ENCODE measurements at places on chromosomes 2 and 18.

DNA sequence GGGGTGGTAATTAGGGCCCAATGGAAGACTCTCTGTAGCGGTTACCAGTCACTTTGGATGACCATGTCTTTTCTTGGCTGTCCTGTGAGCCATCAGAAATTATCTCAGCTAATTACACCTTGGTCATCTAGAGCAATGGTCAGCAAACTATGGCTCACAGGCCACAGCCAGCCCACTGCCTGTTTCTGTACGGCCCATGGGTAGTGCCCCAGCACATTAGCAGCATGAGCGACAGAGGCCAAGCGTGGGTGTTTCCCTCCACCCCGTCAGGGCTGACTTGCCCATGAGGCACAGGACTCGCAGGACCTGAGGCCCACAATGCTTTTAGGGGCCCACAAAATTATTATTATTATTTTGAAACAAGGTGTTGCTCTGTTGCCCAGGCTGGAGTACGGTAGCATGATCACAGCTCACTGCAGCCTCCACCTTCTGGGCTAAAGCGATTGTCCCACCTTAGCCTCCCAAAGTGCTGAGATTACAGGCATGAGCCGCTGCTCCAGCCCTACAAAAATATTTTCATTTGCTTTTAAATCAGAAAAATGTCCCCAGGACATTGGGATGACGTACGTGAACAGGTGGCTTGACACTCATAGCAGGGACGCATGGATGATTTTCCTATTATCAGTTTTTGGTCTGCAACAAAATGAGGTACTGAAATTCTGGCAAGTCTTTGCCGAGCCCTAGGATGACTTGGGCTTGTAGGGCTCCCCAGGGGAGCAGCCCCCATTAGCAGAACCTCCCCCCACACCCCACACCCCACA lies 29.3 kb upstream of the CEP68 start:
- DNase-seq, result no peak

- DNase-seq, result no peak
These were observed 16.1 kb downstream of the ADD2 start for GRCh38 chr2:70751881-70752280.

GRCh38 chr2:238016526-238016925 lies 44.3 kb upstream of the SCLY start:
- DNase-seq, result no peak

- DNase-seq, result no peak
These were observed 93.2 kb upstream of the DLX2 start for GRCh38 chr2:172195836-172196376.

DNA sequence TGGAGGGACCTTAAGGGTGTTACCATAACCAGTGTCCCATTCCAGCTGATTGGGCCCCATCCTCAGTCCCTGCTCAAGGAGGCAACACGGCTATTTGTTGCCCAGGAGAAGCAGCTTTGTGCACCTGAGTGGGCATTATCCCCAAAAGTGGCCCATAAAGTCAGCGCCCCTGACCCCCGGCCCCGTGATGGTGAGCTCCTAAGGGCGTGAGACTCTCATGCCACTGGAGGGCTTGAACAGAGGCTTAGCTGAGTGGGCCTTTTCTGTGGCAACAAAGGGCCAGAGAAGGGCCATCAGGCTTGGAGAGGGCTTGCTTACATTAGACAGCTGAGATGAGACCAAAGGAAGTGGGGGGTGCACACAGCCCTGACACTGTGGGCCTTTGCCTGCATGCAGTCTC lies 99.2 kb upstream of the RAB6C start:
- DNase-seq, result no peak

- peak; percentile 83 for DNase-seq
These were observed 10.6 kb upstream of the HOXD4 start for GRCh38 chr2:176140513-176141317.

Measured in fibroblast of upper back skin (primary cell).